ENCODE measurements at places on chromosomes 4 and X.
A peak's percentile ranks its signal among the peaks of the same experiment; 100 is the strongest.

DNA sequence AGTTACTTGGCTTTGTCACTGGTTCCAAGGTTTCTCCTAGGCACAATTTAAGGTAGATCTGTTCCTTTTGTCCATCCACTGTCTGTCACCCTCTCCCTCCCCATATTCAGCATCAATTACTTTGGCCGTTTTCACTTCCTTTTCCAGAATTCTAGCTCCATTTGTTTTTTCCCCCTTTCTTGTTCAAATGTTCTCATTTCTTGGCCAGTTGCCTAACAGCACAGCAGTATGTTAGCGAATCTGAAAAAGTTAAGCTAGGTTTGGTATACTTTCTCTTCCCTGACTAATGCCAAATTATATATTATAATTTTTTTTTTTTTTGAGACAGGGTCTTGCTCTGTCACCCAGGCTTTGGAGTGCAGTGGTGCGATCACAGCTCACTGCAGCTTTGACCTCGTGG lies 409.1 kb upstream of the TEX13C start:
- H3K4me3 ChIP-seq: no peak overlapping the region
- H3K4me1 ChIP-seq: no peaks in the 10 kb centered on the region
- DNase-seq: no peak
- no peak overlapping the region for H3K27ac ChIP-seq

GRCh38 chrX:122703762-122704161 lies 480.3 kb upstream of the GRIA3 start:
- no peak overlapping the region for H3K4me3 ChIP-seq
- H3K27me3 ChIP-seq: no peaks in the 10 kb centered on the region
- H3K4me1 ChIP-seq: no peaks in the 10 kb centered on the region
- DNase-seq: no peak
- no peak overlapping the region for H3K27ac ChIP-seq

GRCh38 chr4:2888886-2889285 lies 45.2 kb downstream of the ADD1 start:
- H3K27me3 ChIP-seq: no peaks in the 10 kb centered on the region
- DNase-seq: no peak
- H3K36me3 ChIP-seq: peaks cover 62% of the 10 kb centered on the region
- H3K4me1 ChIP-seq: no peaks in the 10 kb centered on the region
- no peak overlapping the region for H3K4me3 ChIP-seq

- DNase-seq: no peak
- no peaks in the 10 kb centered on the region for H3K27me3 ChIP-seq
- H3K36me3 ChIP-seq: no peaks in the 10 kb centered on the region
- no peak overlapping the region for H3K4me3 ChIP-seq
Measured at GRCh38 chr4:141294306-141294705, 73.6 kb downstream of the ZNF330 start.

DNA sequence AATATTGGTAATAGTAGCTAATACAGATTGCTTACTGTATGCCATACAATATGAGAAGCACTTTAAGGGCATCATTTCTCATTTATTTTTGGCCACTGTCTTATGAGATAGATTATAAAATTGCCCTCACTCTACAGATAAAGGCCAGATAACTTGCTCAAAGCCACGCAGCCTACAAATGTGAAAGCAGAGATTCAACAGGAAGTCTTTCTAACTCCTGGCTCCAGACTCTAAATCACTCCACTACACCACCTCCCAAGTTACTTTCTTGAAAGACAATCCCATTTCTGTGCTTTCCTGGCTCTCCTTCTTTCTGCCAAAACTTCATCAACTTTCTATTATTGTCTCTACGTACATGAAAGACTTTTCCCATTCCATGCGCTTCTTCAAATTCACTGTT lies 194.7 kb downstream of the FBXO8 start:
- no peaks in the 10 kb centered on the region for H3K4me1 ChIP-seq
- no peaks in the 10 kb centered on the region for H3K27me3 ChIP-seq
- H3K27ac ChIP-seq: no peak overlapping the region

DNA sequence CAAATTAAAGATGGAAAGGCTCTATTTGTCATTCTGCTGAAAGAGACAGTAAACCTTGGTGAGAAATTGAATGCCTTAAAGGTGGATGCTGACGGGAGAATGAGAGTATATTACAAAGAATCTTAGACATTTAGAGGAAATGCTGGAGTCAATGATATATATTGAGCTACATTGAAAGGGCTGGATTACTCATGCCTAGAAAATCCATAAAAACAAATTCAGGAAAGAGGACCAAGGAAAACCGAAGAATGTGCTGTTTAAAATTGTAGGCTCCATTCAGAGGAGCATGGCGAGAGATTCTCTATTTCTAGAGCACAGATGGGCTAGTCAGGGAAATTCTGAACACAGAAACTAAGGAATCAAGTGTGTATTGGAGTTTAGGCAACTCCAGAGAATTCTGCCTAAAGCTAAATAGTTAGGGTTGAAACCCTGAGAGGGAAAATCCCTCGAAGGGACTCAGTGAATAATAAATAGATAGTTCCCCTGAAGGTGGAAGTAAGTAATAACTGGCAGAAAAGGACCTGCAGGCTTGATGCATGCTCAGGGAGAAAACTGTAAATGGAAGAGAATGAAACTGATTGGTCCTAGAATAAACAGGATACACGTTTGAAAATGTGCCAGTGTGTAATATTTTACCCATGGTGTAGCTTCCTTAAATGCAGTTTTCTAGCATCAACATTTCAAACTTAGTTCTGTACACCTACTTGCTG lies 1532.4 kb upstream of the TENM3 start:
- no peak for DNase-seq
- no peaks in the 10 kb centered on the region for H3K4me1 ChIP-seq
- H3K27ac ChIP-seq: no peak overlapping the region
- no peak overlapping the region for H3K4me3 ChIP-seq
- no peaks in the 10 kb centered on the region for H3K36me3 ChIP-seq

- no peak overlapping the region for H3K27ac ChIP-seq
- H3K4me1 ChIP-seq: no peaks in the 10 kb centered on the region
- H3K27me3 ChIP-seq: peaks cover 5% of the 10 kb centered on the region
Measured at GRCh38 chrX:69138512-69138911, 26.7 kb downstream of the PJA1 start.

- H3K27ac ChIP-seq: no peak overlapping the region
- no peak for DNase-seq
- H3K36me3 ChIP-seq: no peaks in the 10 kb centered on the region
Measured at GRCh38 chrX:69162361-69162865, 2.8 kb downstream of the PJA1 start.

DNA sequence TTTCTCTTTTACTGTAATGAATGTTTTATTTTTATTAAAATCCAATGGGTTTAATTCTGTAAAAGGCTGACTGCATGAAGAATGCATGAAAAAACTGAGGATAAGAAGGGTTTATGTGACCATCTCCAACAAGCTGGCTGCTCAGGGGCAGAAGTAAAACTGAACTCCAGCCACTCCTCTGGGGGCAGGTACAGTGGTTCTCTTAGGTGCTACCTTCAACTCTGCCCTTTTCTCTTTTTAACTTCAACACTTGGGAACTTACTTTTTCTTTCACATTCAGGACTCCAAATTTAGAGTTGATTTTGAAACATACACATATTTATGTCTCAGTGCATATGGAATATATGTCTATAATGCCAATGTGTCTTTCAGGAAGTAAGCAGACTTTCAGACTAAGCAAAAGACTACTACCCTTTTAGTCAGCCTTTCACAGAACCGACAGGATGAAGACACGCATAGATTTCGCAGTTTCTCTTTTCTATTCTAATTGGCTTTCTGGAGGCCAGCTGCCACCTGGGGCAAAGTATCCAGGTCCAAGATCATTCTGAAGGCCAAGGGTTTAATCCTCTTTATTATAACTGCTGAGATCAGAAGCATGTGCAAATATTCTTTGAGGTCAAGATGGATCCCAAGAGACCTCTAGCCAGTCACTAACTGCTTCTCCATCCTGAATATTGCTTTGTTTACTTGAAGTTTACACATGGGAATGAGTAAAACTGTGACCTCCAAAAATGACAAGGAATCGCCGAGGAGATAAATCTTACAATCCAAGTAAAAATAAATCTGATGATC lies 30.7 kb downstream of the HS3ST1 start:
- no peaks in the 10 kb centered on the region for H3K27me3 ChIP-seq
- H3K4me3 ChIP-seq: no peak overlapping the region
- DNase-seq: no peak
- no peaks in the 10 kb centered on the region for H3K36me3 ChIP-seq
- H3K27ac ChIP-seq: no peak overlapping the region

DNA sequence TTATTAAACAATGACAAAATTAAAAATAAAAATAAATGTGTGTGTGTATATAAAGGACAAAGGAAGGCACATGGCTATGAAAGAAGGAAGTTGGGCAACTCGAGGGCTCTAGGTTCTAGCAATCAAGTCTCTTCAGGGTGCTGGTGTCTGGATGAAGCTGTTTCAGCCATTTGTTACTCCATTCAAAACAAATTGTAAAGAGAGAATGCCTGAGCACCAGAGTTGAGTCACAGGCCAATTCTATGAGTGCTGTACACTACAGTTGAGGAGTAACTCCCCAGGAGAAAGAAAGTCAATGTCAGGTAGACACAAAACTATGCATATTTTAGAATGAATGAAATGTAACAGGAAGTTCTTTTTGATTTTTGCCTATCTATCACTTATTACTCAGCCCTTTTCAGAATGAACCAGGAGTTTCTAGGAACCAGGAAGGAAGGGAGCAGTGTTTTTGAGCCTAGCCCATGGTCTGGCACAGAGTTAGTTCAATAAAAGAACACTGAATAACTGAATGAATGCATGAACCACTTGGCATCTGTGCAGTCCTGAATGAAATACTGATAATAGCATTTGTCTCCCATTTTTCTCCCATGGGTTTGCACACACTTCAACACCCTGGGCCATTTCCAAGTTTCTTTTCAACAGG lies 151.7 kb upstream of the CPEB2 start:
- H3K27ac ChIP-seq: no peak overlapping the region
- DNase-seq: peak; percentile 41
- H3K36me3 ChIP-seq: no peaks in the 10 kb centered on the region
